Activated CD8-positive, alpha-beta memory T cell treated with anti-CD3 and anti-CD28 coated beads for 48 hours (primary cell): ENCODE measurements at places on chromosomes 3 and 15.

DNA sequence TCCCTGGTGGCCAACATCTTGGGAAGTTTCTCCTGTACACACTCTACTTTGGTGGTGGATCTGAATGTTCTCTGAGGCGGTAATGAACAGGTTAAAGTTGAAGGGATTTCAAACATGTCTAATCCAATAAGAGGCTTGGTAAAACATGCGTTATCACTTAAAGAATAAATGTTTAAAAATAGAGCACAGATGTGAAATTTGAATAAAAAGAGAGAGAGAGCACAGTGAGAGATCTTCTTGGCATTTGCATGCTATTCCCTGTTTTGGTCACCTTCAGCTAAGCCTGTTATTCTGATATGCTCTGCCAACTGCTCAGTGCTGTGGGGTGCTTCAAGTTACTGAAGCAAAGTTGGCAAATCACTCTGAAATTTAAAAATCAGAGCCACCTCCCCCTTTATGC lies 237.7 kb upstream of the WNT5A start:
- DNase-seq: no peak

- DNase-seq: no peak
These were observed 172.0 kb upstream of the HES1 start for GRCh38 chr3:193963808-193964516.

DNA sequence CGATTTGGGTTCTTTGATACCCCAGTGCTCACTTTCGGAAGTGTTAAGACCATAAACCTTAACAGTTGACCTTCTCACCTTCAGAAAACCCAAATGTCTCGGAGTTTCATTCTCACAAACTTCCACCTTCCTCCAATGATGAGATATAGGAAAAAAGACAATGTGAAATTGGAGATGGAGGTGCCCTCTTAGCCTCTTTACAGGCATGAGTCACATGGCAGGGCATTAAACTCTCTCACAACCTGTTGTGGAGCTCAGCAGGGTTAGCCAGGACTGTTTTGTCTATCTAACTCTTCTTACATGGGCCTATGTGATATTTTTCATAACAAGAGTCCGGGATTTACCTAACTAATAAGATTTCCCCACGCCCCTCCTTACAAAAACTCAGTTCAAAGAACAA lies 10.7 kb downstream of the AGTR1 start:
- DNase-seq: no peak

GRCh38 chr3:170697908-170698307 lies 112.0 kb upstream of the SLC7A14 start:
- DNase-seq: no peak

DNA sequence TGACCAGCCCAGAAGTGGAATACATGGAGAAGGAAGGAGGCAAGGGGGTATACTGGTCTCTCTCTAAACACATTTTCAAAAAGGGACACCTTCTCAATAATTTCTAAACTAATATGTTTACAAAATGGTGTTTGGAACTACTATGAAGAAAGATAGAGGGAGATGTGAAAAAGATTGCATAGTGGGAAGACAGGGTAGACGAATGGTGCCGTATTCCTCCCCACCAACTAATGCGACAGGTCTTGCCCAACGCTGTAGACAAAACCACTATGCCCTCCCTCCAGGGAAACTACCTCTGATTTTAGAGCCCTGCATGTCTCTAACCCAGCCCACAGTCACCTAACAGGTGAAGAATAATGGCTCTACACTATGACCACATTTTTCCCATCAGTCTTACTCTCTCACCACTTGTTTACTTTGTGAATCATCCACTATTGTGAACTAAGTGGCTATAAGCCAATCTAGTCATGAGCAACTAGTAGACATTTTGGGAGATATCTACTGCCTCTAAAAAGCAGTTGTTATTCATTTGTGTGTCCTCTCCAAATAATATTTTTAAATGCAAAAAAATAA lies 108.2 kb upstream of the UBE2E2 start:
- no peak for DNase-seq

DNA sequence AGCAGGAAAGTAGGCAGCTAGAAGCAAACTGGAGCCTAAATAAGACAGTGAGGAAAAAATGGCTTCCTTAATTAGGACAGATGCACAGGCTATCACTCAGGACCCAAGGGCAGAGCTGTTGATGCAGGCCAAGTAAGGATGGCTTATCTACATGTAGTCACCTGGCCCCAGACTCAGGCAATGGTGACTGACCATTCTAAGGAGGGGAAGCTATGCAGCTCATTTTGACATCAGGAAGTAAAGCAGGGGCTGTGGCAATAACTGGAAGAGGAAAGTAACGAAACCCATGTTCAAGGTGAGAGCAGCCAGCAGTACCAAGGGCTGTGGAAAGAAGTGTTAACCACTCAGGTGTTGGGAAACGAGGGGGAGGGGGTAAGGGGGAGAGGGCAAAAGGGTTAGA lies 16.2 kb downstream of the ACAD11 start:
- no peak for DNase-seq

DNA sequence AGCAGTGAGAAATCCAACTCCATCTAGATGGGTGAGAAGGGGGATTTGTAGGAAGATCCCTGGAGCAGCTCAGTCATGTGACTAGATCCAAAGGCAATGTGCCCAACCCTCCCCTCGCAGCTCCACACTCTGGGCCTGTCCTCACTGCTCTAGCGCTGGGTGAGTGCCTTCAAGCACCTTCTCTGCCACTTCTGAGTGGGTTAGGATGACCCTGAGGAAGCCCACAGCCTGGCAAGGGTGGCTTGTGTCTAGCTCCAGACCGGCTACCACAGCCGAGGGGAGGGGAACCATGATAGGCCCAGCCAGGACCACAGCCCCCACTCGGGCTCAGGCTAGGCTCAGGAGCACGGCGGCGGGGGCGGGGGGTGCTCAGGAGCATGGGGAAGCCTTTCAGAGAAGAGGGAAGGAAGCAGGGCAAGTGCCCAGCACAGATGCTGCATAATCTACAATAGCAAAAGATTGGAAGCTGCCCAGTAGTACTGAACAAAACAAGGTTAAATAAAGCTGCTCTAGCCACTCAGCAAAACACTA lies 1.7 kb downstream of the SPATA12 start:
- DNase-seq: no peak

DNA sequence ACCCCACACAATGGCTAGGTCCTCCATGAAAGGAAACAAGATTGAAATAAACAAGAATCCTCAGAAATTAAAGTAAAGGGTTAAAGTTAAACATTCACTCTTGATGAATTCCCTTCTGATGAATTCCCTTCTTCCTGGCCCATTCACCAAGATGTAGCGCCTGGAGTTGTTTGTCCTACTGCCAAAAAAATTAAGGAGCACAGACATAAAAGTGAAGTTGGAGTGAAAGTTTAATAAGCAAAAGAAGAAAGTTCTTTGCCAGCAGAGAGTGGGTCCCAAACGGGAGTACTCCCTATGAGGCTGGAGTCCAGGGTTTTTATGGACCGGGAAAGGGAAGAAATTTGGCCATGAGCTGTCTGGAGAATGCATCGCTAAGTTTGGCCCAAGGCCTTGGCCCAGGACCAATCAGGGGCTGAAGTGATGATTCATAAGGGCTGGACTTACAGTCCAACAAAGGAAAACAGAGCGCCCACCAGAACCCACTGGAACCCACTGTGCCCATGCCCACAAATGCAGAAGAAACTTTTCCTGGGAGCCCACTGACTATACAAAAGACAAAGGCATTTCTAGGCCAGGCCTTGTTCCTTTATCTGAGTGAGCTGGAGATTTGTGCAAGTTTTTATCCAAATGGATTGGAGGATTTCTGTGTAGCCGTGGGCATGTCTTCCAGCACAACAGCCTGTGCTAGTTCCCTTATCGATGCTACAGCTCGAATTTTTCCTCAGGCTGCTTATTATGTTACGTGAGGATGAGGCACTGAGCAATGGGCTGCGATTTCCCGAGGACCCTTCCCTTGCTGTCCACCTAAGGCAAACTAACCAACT lies 1561.6 kb downstream of the OTOL1 start:
- DNase-seq: no peak

GRCh38 chr15:44726136-44726535 lies 10.2 kb upstream of the TRIM69 start:
- DNase-seq: no peak

DNA sequence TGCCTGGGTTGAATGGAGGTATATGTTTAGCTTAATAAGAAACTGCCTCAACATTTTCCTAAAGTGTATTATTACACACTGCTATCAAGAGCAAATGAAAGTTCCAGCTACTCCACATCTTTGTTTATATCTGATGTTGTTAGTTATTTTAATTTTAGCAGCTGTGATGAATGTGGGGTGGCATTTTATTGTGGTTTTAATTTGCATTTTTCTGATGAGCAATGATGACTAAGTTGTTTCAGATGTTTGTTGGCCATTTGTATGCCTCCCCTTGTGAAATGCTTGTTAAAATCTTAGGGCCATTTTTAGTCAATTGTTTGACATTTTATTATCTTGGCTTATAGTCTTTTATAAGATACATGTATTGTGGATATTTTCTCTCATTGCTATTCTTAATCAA lies 260.4 kb upstream of the SLCO3A1 start:
- DNase-seq: no peak

- no peak for DNase-seq
These were observed 177.1 kb downstream of the CD47 start for GRCh38 chr3:107913701-107914100.

GRCh38 chr3:112794622-112795172 lies 52.0 kb downstream of the CD200R1L start:
- no peak for DNase-seq

DNA sequence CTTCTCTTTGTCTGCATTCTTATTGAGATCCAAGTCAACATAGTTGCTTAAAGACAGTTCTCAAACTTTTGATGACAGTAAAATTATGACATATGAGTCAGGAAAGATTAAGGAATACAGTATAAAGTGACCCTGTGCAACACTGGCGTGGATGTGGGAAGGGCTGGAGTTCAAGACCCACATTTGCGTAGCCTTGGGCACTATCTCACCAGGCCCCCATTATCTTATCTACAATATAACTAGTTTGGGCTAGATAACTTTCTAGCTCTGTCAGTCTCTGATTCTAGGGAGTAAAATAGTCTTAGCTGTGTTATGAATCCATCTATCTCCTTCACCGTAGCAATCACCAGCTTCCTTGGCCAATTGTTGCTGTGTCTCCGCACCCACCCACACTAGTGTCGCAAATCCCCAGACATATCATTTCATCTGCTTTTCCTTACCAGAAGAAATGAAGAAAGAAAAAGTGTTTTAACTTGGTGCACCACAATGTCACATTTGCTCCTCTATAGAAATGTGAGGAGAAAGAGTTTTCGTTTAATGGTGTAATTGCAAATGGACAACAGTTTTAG lies 14.9 kb upstream of the TM4SF4 start:
- no peak for DNase-seq

GRCh38 chr15:37034835-37035748 lies 65.3 kb downstream of the MEIS2 start:
- no peak for DNase-seq

- DNase-seq: no peak
These were observed 607.9 kb upstream of the KCNMB2 start for GRCh38 chr3:177928172-177928873.

DNA sequence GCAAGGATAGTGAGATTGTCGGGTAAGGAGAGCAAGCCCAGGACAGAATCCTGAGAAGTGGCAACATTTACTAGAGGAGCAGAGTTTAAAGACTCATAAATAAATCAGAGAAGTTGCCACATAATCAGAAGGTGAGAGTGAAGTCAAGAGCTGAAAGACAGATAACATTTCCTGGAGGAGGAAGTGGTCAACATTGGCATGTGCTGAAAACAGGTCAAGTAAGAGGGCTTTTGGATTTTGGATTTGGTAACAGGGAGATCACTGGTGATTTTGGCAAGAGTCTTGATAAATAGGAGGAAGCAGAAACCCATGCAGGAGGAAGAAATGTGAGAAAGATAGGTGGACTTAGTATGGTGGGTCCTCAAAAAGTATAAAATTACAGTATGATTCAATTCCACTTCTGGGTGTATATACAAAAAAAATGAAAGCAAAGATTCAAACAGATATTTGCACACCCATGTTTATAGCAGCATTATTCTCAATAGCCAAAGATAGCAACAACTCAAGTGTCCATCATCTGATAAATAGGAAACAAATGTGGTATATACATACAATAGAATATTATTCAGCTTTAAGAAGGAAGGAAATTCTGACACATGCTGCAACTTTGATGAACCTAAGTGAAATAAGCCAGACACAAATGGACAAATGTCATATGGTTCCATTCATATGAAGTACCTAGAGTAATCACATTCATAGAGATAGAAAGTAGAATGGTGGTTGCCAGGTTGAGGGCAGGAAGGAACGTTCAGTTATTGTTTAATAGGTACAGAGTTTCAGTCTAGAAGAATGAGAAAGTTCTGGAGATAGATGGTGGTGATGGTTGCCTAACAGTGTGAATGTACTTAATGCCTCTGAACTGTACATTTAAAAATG lies 27.3 kb upstream of the MBNL1 start:
- DNase-seq: no peak

- DNase-seq: no peak
These were observed 747.6 kb downstream of the NAALADL2 start for GRCh38 chr3:175606650-175607318.

DNA sequence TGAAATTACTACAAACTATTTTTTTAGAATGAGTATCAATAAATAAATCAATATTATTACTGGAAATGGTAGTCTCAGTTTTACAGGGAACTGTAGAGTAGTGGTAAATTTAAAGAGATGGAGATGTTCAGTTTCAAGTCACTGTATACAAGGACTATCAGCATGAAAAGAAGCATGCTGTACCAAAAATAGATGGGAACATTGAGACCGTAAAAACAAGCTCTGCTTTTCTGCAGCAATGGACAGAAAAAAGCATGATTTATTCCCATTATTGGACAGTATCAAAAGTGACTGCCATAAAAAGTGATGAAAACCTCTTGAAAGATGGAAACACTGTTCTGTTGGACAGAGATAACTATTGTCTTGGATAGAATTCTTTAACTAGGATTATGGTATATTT lies 187.2 kb downstream of the EPHA6 start:
- no peak for DNase-seq

DNA sequence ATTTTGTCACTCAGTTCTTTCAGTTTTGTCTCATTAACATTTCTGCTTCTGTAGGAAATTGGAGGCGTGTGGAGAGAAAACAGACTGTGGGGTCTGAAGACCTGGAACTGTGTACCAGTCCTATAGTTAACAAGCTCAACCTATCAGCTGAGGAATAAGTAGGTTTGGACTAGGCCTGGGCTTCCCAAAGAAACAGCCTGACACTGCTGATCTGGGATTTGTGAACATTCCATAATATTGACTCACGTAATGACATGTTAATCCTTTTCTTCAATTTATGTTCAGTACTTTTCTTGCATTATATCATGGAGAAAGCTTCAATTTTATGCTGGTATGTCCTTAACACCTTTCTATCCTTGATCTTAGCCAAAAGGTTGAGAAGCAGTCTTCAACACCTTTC lies 181.6 kb upstream of the RORA start:
- no peak for DNase-seq

- DNase-seq: no peak
These were observed 234.6 kb downstream of the RBMS3 start for GRCh38 chr3:29515451-29515850.

- no peak for DNase-seq
These were observed 61.7 kb upstream of the MDFIC2 start for GRCh38 chr3:70374179-70374578.

DNA sequence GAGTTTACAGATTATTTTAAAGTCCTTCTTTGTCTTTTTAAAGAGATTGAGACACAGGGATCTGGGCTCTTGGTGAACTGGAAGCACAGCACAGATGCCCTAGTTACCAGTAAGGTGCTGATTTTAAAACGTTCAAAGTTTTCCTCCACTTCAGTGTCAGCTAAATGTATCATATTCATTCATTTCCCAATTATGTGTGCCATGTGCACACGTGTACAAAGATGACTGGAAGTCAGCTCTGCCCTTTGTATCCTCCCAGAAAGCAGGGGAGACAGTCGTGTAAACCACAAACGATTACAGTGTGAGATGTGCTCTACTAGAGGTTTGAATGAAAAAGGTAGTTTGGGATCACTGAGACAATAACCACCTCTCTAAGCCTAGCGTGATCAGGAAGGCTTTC lies 730 bp downstream of the ZKSCAN7 start:
- no peak for DNase-seq
